ENCODE measurements at places on chromosomes 6 and 20.

GRCh38 chr20:37075932-37076685 is 19.7 kb downstream of the RBL1 start:
- DNase-seq: no peak

DNA sequence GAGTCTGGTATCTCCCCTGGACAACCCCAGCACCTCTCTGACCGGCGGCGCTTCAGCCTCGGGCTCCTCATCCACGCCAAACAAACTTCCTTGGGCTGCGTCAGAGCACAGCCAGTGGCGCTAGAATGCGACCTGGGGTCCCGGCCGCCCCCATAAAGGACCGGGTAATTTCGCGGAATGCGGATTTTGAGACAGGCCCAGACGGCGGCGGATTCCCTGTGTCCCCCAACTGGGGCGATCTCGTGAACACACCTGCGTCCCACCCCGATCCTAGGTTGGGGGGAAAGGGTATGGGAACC is 1.6 kb downstream of the FOXP4 start:
- DNase-seq: no peak

GRCh38 chr6:155980768-155981079 is 525.1 kb upstream of the NOX3 start:
- DNase-seq: no peak

GRCh38 chr6:138719744-138720143 is 53.8 kb upstream of the CCDC28A start:
- no peak for DNase-seq

GRCh38 chr6:47852727-47853126 is 70.9 kb downstream of the OPN5 start:
- peak; percentile 21 for DNase-seq

- no peak for DNase-seq
Measured at GRCh38 chr6:148830614-148831013, 83.8 kb downstream of the UST start.

DNA sequence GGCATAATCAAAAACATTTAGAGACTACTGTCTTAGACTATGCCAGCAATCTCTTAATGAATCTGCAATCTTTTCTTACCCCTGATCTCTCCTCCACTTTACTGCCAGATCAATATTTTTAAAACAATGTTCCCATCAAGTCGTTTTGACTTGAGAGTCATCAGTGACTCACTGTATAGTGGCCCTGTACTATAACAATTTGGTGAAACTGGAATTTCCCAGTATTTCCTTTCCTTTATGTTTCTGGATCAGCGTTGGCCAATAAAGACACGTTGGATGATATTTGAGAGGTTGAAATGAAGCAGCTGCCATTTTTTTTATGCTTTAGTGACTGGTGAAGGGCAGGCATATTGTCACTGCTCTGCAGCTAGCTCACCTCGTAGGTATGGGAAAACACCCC is 10.1 kb upstream of the SMIM13 start:
- peak; percentile 67 for DNase-seq

GRCh38 chr20:16212790-16213189 is 360.5 kb downstream of the KIF16B start:
- DNase-seq: no peak

DNA sequence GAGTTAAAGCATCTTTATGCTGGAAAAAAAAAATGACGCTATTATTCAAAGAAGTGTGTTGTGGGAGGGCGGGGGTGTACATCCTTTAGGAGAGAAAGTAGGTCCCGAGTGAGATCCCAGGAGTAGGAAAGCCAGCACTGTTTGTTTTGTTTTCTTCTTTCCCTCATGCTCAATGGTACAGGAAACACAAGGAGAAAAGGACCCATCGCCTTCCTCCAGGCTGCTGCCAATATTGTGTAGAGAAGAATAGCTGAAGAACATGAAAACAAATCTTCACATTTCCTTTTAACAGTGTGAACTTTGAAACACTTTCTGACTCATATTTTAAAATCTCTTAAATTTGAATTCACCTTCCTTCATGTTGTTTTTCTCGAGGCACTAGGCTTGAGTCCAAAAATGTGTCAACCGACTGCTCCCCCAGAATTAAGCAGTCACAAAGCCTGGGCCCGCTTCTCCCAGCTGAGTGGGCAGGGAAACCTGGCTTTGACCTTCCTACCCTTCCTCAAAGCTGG is 22.3 kb downstream of the PPP1R16B start:
- DNase-seq: no peak

- no peak for DNase-seq
Measured at GRCh38 chr6:7016226-7016625, 91.5 kb upstream of the RREB1 start.

All from Daoy (cell line).